ENCODE measurements at places on chromosomes 6 and 20.

DNA sequence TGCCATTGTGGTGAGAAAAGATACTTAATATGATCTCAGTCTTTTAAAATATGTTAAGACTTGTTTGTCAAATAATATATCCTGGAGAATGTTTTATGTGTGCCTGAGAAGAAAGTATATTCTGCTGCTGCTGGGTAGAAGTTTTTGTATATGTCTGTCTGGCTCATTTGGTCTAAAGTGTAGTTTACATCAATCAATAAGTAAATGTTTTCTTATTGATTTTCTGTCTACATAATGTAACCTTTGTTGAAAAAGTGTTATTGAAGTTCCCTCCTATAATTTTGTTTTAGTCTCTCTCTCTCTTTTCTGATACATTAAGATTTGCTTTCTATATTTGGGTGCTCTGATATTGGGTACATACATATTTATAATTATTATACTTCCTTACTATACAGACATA, 201.2 kb downstream of the THBS2 start:
- no peak for DNase-seq

GRCh38 chr6:159445351-159445750, 247.7 kb downstream of the SOD2 start:
- DNase-seq, result no peak

DNA sequence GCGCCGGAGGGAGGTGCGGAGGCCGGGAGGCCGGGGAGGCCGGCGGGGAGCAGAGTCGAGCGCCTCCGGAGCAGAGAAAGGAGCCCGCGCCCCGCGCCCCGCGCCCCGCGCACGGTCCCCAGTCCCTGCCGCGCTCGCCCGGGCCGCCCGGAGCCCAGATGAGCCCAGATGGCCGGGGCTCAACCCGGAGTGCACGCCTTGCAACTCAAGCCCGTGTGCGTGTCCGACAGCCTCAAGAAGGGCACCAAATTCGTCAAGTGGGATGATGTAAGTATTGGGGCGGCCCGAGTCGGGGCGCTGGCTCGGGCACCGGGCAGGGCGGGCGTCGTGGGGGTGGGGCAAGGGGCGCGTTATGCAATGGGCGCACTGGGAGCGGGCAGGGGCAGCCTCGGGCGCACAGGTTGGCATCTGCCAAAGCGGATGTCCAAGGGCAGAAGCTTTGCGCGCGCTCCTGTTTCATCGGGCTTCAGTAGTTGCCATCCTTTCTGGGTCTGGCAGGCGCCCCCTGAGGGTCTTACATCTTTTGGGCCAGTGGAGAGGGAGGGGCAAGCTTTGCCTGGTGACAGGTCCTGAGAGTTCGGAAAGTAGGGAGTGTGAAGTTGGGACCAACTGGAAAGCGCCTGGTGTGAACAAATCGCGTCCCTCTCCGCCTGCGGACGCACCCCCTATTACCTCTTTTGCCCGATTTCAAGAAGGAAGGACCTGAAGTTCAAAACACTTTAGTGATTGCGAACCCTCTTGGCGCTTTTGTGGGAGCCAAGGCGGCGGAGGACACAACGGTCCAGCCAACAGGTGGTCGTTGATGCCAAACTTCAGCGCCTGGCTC, 631 bp downstream of the PLCB1 start:
- DNase-seq, result peak; percentile 7

DNA sequence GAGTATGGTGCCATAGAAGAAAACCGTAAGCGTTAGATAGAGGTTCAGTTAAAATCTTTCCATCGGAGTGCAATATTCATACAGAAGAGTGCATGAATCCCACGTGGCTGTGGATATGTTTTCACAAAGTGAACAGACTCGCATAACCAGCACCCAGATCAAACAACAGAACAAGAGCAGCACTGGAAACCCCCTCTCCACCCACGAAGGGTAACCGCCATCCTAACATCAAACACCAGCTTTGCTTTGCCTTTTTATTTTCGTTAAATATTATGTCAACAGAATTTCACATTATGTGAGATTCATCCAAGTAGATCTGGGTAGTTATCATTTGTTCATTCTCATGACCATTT, 4.7 kb downstream of the GTSF1L start:
- peak; percentile 61 for DNase-seq

DNA sequence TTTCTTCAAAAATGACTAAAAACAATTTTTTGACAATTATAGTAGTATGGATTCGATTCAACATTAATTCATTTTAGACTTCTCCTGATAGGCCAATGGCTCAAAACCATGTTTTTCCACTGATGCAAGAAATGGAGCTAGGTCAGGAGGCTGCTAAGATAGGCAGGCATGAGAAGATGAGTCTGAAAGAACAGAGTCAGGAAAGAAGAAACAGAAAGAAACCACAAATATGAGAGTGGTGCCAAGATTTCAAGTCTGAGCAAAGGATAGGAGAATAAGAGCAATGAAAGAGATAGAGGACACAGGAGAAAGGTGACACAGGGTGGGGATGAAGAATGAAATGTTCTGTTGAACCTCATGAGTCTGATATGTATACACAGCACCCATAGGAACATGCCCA, 112.2 kb downstream of the TASP1 start:
- no peak for DNase-seq
